ENCODE measurements at places on chromosomes 4 and X.
A peak's percentile ranks its signal among the peaks of the same experiment; 100 is the strongest.

DNA sequence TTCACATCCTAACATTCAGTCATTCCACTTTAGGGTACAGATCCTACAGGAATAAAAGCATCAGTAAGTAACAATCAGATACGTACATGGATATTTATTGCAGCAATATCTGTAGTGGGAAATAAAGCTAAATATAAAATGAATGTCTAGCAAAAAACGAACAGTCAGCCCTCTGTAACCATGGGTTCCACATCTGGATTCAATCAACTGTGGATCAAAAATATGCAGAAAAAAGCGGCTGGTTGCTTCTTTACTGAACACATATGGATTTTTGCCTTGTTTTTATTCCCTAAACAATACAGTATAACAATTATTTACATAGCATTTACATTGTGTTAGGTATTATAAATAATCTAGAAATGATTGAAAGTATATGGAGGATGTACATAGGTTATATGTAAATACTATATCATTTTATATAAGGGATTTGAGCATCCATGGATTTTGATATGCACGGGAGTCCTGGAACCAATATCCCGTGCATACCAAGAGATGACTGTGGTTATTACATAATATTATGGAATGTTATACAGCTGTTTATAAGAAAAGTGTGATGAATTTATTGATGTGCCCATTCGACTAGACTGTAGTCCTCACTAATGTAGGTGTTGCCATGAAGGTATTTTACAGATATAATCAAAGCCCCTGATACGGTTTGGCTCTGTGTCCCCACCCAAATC lies 132.8 kb downstream of the ARHGEF9 start:
- DNase-seq = peak; percentile 7

GRCh38 chr4:62162606-62163005 lies 962.5 kb downstream of the ADGRL3 start:
- DNase-seq = no peak

GRCh38 chrX:32592786-32593185 lies 618.6 kb downstream of the DMD start:
- no peak for DNase-seq

DNA sequence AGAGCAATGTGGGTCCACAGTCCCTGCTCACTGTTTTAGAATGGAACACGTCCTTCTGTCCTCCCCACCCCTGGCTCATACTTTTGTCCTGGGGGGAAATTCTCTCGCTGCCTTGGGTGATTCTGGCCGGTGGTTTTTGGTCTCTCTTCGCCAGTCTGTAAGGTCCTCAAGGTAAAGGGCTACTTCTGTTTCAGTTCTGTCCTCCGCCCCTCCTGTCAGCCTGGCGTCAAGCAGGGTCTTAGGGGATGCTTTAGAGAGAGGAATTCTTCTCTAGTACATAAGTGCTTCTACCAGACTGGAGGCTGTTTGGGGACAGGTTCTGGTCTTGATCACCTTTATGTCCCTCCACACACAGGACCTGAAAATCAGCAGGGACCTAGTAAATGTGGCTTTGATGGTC lies 617 bp upstream of the MRFAP1L1 start:
- no peak for DNase-seq

- no peak for DNase-seq
Observed at GRCh38 chr4:147773261-147774184, 41.6 kb downstream of the ARHGAP10 start.

DNA sequence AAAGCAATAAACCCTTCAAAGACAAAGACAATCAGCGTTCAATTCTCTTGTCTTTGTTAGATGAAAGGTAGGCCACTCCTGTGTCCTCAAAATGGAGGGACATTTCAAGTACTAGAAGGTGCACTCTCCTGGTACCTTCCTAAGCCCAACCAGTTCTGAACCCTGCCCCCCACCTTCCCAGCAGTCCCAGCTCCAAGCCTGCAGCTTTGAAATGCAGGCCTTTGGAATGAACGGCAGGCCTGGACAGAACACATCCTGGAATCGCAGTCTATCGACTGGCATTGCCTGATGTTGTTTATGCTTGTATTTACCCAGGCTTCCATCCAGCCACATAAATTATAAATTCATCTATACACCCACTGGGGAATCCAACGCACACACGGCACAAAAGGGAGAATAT lies 47.4 kb downstream of the RASGEF1B start:
- DNase-seq = no peak

GRCh38 chr4:172838111-172838510 lies 330.5 kb upstream of the GALNT7 start:
- DNase-seq = no peak

DNA sequence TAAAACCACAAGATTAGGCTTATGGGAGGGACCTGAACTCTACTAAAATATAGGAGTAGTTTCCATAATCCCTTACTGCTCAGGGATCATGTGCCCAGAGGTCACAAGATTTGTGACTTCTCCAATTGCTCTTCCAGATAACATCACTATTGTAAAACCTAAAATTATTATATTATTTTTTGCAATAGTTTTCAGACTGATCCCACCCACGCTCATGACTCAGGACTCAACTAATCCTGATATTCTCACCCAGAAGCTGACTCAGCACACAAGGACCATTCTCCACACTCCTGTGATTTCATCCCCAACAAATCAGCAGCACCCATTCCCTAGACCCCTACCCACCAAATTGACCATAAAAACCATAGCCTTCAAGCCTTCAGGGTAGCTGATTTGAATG lies 24.0 kb upstream of the RPL34 start:
- no peak for DNase-seq

- DNase-seq = no peak
Observed at GRCh38 chrX:129981752-129982299, 609 bp upstream of the BCORL1 start.
